RPMI7951 (cell line): ENCODE measurements at places on chromosomes 6 and 20.

DNA sequence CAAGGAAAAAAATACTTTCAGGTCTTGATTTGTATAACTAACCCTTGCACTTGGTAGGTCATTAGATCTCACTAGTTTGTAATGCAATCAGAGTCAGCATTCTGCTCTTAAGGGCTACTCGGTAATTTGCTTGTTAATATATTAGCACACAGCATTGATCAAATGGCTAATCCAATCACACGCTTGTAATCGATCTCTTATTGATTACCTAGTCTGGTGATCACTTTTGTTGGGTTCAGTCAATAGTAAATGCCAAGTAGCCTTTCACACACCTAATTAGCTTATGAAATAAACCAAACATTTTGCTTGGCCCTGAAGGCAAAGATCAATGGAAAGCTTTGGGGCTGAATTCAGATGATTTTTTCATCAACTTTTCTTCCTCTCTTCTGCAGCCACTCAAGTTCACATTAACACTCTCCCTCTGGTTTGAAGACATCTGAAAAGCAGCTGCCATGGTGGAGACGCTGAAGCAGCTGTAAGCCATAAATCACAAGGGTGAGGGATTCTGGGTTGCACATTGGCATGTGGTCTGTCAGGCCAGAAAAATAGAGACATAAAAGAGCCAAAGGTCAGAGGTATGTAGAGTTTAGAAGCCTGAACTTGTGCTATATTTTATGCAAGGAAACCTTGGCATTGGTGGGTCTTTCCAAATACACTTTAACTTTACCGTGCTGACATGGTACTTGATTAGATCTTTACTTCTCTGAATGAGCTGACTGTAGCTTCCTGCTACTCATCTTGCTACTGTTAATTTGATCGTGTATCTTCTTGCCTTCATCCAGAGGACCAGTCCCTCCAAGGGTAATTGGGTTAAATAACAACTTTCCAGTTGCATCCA is 234.4 kb downstream of the SIM1 start:
- DNase-seq, result peak; percentile 54

DNA sequence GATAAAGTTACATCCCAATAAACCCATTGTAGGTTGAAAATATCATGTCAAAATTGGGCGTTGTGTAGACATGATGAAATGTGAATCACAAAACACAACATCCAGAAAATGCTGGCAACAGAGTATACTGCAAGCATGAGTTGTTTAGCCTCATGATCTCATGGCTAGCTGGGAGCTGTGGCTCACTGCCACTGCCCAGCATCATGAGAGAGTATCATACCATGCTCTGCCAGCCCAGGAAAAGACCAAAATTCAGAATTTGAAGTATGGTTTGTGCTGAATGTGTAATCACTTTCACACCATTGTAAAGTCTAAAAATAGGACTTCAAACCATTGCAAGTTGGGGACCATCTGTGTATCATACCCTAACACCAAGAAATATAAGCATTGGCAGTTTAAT is 45.2 kb upstream of the SMAP1 start:
- no peak for DNase-seq

GRCh38 chr20:46938434-46938833 is 43.8 kb downstream of the EYA2 start:
- no peak for DNase-seq

DNA sequence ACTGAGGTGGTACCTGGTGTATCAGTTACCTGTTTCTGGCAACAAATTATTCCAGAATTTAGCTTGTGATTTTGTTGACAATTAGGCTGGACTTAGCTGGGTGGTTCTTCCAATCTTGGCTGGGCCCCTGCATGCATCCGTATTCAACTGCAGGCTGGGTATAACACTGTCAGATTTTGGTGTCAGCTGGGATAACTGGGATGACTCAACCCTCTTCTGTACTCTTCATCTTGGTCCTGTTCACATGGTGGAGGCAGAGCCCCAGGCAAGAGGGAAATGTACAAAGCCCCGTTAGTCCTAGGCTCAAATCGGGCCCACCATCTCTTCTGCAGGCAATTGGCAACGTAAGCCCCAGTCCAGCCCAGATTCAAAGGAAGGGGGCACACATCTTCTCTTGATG is 89.2 kb downstream of the PHACTR3 start:
- DNase-seq, result no peak

- peak; percentile 86 for DNase-seq
These were observed 9.3 kb upstream of the KCNK15 start for GRCh38 chr20:44736170-44737021.

DNA sequence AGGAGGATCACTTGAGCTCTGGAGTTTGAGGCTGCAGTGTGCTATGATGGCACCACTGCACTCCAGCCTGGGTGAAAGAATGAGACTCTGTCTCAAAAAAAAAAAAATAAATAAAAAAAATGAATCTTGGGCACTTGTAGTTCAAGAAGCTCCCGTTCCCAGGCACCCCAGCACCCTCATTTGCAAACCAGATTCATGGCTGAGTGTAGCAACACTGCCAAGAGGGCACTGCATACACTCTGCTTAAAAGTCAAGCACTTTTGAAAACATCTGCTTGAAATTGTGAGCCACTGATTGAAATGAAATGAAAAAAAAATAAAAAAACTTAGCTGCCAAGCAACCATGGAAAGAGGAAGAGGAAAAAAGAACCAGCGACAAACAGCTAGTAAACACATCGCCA is 124.7 kb upstream of the SASH1 start:
- no peak for DNase-seq

DNA sequence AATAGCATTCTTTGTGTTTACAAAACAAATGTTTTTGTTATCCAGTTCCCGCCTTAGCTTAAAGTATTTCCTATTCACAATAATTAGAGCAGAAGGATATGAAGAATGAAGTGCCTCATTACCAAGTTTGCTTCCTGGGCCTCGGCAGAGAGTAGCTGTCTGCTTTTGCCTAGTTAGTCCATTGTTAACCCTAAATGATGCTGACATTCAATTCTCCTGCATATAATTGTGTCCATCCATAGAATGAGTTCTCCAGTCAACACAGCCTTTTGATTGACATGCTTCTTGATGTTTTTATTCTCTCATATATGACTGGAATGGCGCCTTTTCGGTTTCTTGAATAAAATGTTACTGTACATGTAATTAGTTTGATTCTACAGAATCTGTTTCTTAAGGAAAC is 100.9 kb downstream of the MYB start:
- DNase-seq, result no peak

DNA sequence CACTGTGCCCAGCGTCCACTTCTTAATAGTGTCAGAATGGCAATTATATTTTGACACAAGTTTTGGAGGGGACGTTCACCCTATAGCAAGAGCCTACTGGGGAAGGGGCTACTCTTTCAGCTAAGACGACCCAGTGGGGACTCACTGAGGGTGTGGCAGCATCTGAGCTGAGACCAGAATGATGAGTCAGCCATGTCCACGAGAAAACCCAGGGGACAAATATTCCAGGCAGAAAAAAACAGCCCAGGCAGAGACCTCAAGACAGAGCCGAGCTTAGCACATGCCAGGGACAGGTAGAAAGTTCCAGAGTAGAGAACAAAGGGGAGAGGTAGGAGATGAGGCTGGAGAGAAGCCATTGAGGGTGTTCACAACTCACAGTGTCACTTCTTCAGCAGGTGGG is 11.2 kb downstream of the CNBD2 start:
- DNase-seq, result peak; percentile 19

GRCh38 chr20:16483024-16483423 is 90.2 kb downstream of the KIF16B start:
- no peak for DNase-seq

GRCh38 chr6:112022749-112023148 is 31.2 kb upstream of the CCN6 start:
- no peak for DNase-seq

DNA sequence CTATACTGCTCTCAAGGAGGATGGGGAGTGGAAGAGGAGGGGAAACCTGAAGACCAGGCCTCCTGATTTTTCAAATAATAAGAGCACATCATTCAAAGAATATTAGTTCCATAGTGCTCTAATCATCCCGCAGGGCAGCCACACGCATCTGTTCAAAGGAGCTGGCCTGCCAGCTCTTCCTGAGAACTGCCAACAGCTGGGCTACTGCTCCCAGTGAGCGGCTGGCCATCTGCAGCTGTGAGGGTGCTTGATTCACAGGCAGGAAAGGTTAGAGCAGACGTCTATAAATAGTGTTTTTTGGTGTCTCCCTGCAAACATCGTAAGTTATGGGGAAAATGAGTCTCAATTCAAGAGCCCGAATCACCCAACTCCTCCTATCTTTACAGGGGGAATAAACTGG is 17.3 kb downstream of the NSFL1C start:
- no peak for DNase-seq

DNA sequence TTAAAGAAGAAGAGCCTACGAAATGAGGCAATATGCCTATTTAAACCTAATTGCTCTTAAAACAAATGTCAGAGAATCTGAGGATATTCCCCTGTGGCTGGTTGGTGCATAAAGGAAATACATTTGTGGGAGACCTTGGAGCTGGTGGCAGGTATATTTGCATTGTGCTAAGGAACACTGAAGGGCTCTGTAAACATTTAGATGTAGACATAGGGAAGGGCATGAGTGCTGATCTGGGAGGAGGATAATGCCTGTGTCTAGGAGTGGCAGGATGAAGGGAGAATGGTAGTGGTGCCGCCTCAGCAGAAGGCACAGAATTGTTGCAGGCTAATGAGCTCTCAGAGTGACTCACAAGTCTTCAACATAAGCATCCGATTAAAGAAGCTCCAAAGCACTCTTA is 85.8 kb downstream of the CD164 start:
- peak; percentile 42 for DNase-seq

DNA sequence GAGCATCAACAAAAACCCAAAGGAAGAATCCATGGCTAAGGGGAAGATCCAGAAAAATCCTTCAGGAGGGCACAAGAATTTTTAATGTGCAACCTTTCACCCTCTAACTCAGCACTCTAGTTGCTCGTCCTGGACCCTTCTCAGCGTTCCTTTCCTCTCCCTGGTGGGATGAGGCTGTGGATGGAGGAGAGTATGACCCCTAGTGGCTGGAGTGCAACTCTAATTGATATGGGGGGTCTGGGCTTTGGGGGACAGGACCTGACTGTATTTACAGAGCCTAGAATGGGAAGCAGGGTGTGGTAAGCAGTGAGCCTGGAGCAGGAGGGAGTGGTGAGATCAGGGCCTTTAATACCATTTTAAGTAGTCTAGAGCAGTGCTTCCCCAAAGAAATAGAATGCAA is 83.9 kb upstream of the CEP85L start:
- peak; percentile 23 for DNase-seq

GRCh38 chr6:49464691-49465090 is 1.5 kb downstream of the CENPQ start:
- DNase-seq, result no peak

DNA sequence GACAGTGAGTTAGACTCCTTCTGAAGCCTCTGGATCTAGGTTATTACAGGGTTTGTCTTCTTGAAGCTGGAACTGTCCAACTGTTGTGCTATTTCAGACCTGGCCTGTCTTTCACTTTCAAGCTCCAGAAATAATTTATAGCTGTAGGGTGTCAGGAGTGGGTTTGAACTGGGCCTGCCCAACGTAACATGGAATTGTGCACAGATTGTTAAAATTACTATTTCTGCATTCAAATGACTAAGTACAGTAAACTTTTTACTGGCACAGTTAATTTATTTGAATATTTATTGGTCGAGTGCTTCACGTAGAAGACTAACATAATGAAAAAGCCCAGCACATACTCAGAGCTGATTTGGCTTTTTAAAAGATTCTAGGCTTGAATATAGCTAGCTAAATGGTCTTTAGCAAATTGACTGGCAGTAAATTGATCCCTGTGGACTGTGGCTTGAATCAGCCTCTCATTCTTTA is 74.3 kb downstream of the ARID1B start:
- no peak for DNase-seq

DNA sequence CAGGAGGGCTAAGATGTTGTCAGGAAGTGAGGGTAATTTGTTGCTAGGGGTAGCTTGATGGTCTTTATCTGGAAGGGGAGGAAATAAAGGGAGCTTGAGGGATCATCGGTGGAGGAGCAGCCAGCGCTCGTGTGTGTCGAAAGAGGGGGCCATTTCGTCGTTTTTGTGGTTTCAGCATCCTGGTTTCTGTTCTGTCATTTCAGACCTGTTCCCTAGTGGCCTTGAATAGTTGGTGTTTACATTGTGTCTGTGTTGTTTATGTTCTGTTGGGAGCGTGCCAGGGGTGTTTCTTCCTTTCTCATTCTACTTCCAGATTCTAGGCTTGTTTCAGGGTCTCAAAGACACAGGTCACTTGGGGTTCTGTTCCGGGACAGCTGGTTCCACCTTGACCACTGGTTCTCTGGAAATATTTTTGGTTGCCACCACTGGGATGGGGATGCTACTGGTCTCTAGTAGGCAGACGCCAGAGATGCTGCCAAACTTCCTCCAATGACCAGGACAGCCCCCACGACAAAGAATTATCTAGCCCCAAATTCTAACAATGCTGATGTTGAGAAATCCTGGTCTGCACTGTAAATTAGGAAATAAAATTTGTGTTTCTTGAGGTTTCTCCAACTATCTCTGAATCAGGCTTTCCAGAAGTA is 113.9 kb upstream of the NAA20 start:
- peak; percentile 79 for DNase-seq

DNA sequence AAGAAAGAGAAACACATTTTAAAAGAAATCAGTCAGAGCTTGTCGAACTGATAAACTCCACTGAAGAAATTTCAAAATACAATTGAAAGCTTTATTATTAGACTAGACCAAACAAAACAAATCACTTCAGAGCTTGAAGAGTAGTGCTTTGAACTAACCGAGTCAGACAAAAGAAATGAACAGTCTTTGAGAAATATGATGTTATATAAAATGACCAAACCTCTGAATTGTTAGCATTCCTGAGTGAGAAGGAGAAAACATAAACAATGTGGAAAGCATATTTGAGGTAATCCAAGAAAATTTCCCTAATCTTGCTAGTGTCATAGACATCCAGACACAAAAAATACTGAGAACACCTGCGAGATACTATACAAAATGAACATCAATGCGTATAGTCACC is 13.2 kb upstream of the CST4 start:
- DNase-seq, result no peak

DNA sequence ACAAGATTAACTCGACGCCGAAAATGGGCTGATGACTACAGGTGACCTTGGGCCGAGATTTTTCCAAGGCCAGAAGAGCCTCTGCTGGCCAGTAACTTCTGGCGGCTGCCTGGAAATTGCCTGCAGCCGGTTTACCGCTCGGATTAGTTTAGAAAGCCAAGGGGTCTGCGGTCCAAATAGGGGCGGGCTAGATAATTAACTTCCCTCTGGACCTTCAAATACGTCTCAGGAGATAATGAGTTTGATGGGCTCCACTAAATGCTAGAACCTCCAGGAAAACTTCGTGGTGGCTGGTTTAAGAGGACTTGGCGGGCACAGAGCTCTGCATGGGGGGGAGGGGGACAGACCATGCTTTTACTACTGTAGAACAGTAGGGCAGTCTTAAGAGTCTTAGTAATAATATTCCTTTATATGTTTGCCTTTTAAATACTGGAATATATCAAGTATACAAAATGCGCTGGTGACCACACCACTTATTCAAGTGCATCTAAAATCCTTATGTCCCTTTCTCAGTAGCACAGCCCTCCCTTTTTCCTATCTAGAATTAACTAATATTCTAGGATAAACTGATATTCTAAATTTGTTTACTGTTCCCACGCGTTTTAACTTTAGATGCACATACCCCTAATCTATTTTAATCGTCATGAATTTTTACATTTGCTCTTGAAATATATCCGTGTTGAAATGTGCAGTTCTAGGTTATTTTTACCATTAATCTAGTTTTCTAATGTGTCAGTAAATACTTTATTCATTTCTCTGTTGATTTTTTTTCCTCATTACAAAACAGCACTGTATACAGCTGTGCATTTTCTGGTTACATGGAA is 107.5 kb upstream of the PRSS16 start:
- DNase-seq, result peak; percentile 59
